ENCODE measurements at places on chromosomes 5 and 9.

DNA sequence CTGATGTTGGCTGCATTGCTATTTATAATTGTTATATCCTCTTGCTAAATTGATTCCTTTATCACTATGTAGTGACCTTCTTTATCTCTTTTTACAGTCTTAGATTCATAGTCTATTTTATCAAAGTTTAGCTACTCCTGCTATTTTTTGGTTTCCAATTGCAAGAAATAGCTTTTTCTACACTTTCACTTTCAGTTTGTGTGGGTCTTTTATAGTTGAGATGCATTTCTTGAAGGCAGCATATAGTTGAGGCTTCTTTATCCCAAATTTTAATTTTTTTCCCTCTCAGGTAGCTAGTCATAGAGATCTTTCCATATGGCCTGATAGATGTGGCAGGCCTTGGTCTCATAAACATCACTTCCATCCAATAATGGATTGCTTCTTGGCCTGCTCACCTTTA is 228.5 kb downstream of the COMMD10 start:
- peak; percentile 7 for DNase-seq

DNA sequence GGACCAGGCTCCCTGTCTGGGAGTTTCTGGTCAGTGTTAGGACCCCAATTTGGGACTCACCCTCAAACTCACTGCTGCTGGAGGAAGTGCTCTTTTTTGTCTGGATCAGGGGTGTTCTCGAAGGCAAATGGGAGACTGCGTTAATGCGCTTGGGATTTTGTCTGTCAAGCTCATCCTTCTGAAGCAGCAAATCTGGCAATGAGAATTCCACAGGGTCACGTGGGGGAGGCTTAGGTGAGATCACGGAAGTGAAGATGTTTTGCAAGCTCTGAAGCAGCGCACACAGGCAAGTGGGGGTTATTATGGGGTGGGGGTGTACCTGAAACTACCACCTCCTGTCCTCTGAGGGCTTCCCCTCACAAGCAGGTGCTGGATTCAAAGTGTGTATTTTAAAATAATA is 10.5 kb upstream of the TEX53 start:
- no peak for DNase-seq

DNA sequence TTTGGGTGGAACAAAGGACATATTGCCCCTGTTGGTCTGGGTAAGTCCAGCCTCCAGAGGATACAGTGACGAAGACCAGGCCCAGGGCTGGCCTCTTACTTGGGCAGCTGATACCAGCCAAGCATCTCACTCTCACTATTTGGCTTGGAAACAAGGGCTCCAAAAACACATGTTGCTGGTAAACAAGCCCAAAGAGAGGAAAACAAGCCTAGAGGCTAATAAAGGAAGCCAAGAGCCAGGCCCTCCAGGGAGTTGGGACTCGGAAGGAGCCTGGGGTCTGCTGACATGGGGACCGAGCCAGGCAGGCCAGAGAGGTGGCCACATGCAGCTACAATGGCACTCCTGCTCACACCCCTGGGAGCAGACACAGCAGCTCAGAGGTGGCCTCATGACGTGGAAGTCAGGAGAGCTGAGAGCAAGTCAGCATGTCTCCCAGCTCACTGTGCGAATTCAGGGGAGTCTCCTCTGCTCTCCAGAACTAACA is 5.7 kb downstream of the SPARC start:
- peak; percentile 41 for DNase-seq

DNA sequence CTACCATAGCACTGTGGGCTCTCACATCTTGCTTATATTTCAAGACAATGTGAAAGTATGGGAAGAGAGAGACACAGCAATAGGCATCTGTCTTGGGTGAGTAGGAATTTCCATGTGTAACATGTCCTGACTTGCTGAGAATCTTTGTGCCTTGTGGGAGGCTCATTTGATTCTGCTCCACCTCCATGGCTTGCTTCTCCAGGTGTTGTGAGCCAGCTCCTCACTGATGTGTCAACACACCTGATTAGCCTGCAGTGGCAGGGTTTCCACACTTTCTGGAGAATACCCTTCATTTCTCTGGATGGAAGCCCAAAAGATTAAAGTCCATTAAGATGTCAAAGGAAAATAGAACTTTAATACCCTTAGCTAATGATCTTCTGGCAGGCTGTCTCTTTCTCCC is 613.6 kb downstream of the ZNF608 start:
- peak; percentile 4 for DNase-seq

GRCh38 chr5:61576556-61576955 is 244.5 kb downstream of the ZSWIM6 start:
- no peak for DNase-seq

GRCh38 chr9:13181652-13182051 is 97.8 kb downstream of the MPDZ start:
- peak; percentile 10 for DNase-seq

- peak; percentile 29 for DNase-seq
Observed at GRCh38 chr5:14109041-14109747, 33.9 kb upstream of the TRIO start.

DNA sequence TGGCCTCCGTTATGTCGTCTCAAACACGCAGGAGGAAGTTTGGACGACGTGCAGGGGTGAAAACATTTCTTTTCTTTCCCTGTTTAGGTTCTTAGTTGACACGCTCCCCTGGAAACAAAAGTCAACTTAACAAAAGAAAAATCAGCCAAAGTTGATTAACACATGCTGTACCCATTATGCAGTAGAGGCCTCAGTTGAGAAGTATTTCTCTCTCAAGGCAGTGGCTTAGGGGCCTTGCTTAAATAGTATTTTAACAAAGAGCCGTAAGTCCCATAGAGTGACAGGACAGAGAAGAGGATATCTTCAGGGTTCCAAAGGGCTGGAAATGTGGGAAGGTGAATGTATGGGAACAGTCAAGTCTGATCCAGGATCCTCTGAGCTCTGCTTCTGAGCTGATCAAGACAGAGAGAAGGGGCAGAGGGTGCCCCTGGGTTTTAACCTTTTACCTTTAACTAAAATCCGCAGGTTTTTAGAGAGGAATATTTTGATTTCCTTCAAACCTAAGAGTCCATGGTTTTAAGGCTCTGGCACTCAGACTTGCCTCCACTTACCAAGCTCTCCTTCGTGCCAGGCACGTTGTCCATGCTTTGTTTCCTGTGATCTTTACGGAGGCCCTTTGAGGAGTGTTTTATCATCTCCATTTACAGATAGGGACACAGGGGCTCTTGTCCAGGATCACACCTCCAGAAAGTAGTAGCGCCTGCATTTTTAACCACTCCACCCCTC is 629 bp upstream of the CD74 start:
- DNase-seq = no peak

GRCh38 chr9:82101475-82101874 is 112.9 kb downstream of the SPATA31D1 start:
- no peak for DNase-seq

GRCh38 chr5:125484272-125484741 is 737.9 kb upstream of the ZNF608 start:
- DNase-seq = peak; percentile 84
